ENCODE measurements at places on chromosomes 12 and 14.
A peak's percentile ranks its signal among the peaks of the same experiment; 100 is the strongest.

DNA sequence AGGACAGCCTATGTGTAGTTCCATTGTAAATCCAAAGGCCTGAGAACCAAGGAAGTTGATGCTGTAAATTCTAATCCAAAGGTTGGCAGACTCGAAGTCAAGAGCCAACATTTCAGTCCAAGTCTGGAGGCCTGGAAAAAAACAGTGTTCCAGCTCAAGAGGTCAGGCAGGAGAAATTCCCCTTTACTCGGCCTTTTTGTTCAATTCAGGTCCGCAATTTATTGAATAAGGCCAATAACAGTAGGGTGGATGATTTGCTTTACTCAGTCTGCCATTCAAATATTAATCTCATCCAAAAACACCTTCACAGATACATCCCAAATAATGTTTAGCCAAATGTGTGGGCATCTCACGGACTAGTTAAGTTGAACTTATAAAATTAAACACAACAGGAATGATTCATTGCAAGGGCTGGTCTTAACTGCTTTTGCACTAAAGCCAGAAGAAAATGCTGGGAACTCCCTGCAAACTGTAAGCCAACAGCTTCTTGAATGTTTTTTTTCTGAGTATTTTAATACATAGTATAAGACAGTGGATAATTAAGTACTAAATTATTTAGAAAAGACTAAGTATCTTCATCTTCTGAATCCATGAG, 197.4 kb upstream of the GARIN6 start:
- no peak for DNase-seq

GRCh38 chr12:210277-211141, 3.4 kb downstream of the SLC6A12 start:
- no peak for DNase-seq

GRCh38 chr12:6554168-6555017, 1.4 kb downstream of the IFFO1 start:
- DNase-seq = peak; percentile 89

GRCh38 chr12:62856454-62856853, 78.5 kb downstream of the PPM1H start:
- no peak for DNase-seq

DNA sequence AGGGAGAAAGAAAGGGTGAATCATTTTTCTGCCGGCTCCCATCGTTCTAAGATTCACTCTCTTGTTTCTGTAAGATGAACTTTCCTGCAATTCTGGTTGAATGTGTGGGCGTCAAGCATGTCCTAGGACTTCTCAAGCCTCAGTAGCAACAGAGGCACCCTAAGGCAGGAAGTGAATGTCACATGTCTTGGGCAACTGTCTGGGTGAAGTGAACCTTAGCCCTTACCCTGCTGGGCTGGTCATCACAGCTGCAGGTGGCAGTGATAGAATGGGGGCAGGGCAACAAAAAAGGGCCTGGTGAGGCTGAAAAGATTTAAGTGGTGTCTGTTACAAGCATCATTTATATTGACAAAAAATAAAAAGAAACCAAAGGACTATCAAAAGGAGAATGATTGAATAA, 45.9 kb upstream of the CAND1 start:
- no peak for DNase-seq

DNA sequence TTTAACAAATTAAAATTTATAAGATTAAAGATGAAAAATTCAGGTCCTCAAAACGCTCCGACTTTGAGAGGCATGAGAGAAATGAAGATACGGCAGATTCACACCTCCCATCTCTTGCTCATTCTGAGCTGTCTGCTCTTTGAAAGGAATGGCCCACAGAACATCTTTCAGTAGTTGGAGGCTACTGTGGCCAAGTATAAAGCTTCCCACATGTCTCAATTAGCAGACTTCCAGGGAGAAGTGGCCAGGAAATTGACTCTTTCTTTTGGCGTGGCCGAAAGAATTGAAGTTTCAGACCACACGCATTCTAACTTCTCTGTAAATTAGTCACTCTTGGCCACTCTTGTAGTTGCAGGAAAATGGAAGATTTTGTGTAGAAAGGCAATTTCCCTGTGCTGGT, 129.2 kb downstream of the DIP2B start:
- DNase-seq = no peak

DNA sequence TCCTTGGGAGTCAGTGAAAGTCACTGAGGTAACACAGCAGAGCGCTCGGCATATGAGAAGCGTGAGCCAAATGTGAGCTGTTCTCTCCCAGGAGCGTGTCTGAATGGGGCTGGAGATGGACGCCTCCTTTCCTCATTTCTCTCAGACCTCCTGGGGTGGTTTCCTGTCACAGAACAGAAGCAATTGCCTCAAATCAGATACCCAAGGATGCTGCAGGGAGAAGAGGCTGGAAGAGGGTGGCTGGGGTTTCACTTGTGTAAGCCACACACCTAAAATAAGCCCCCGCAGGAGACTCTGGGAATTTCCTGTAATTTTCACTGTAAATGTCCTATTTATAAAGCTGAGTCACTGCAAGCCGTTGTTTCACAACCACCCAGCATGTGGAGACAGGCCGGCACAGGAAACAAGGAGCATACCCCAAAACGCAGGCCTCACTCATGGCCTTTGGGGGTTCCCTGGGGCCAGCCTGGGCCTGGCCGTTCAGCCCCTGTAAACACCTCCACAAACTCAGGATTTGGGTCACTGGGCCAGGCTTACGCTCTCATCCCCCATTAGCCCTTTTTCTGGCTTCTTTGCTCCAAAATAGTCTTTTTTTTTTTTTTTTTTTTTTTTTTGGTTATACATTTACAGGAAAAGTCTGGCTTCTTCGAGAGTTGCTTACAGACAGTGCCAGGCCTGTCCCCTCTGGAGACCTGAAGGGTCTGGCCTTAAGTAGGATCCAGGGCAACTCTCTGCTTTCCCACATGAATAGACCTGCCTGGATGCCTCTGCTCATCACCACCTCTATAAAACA, 55.3 kb downstream of the VCPKMT start:
- peak; percentile 61 for DNase-seq

DNA sequence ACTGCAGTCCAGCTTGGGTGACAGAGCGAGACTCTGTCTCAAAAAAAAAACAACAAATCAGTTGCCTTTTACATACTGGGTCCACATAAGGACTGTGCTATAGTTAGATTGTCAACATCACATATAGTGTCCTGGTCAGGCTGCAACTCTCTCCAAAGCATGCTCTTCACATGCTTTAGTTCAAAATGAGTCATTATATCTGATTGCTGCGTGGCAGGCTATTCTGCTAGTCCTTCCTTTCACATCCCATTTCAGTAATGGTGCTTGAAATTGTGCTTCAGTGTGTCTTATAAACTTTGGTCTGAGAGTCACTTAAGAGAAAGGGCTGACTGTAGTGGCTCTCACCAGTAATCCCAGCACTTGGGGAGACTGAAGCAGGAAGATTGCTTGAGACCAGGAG, 6.9 kb downstream of the LETMD1 start:
- no peak for DNase-seq

DNA sequence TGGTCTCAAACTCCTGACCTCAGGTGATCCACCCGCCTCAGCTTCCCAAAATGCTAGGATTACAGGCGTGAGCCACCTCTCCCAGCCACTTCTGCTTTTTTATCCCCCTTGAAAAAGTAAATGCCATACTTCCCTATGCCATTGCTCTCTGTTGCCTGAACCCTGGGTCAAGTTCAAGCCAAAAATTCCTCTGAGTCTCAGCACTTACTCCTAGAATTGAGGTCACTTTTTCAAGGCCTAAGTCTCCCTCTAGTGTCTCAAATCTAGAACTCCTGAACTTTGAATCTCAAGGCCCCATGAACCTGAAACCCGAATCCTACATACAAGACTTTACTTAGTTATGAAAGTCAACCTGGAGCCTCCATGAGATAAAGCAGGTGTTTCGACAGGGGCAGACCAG, 1.4 kb upstream of the APOBEC1 start:
- DNase-seq = no peak

GRCh38 chr12:89529738-89530137, 3.9 kb upstream of the POC1B start:
- no peak for DNase-seq

- no peak for DNase-seq
Observed at GRCh38 chr14:96806836-96807235, 9.7 kb downstream of the VRK1 start.

DNA sequence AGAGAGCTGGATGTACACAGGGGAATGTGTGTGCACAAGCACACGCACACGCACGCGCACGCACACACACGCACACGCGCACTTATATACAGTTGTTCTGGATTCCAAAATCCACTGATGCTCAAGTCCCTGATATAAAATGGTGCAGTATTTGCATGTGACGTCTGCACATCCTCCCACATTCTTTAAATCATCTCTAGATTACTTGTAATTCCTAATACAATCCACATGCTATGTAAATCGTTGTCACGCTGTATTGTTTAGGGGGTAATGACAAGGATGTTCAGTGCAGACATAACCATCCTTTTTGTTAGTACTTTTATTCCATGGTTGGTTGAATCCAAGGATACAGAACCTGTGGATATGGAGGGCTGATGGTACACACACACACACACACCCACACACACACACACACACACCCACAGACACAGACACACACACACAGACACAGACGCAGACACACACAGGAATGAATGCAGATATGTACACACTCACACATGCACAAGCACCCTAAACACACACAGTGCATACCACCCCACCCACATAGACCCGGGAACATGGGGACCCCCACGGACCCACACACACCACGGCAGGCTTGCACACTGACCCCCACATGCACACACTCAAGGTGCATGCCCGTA, 188.5 kb upstream of the PRMT8 start:
- DNase-seq = no peak

GRCh38 chr14:35306114-35306513, 13.9 kb downstream of the PSMA6 start:
- DNase-seq = no peak

DNA sequence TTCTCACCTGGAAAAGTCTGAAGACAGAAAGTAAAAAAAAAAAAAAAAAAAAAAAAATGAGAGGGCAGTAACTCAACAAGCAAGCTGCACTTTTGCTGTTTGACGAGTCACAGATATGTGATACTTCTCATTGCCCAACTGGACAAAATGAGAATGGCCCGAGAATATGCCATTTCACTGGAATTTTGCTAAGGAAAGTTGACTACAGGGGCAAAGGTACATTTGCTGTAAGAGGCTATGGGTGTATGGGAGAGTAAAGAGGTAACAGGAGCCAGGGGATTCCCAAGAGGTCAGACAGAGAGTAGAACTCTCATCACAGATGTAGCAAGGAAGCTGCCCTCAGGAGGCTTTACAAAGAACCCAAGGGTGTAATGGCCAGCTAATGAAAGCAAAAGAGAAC, 22.9 kb downstream of the KIF21A start:
- no peak for DNase-seq

- DNase-seq = no peak
Observed at GRCh38 chr12:122187466-122187865, 4.5 kb downstream of the LRRC43 start.

- no peak for DNase-seq
Observed at GRCh38 chr12:98637068-98637467, 7.5 kb downstream of the IKBIP start.

DNA sequence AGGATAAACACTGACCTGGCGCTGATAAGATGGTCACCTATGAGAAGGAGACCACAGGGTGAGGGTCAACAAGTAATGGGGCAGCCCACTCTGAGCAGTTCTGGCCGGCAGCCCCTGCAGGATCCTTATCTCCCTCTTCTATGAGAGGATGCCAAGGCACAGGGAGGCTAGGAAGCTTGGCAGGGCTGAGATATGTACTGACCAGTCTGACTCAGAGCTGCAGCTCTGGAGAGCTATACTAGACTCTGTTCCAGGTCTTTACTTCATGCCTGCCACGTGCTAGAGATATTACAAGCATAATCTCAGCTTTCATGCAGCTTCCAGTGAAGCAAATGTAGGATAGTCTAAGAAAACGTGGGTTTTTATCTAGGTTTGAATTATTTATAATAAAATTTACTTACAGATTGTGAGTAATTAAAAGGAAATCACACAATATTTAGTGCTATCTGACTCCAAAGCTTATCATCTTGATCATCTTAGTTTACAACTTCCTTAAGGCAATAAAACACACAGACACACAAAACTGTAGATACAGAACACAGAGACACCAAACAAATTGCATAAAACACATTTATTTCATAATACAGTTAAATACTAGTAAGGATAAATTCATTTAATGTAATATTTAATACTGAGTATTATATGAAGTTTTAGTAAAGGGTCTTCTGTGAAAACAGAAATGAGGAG, 32.3 kb downstream of the GIT2 start:
- no peak for DNase-seq

DNA sequence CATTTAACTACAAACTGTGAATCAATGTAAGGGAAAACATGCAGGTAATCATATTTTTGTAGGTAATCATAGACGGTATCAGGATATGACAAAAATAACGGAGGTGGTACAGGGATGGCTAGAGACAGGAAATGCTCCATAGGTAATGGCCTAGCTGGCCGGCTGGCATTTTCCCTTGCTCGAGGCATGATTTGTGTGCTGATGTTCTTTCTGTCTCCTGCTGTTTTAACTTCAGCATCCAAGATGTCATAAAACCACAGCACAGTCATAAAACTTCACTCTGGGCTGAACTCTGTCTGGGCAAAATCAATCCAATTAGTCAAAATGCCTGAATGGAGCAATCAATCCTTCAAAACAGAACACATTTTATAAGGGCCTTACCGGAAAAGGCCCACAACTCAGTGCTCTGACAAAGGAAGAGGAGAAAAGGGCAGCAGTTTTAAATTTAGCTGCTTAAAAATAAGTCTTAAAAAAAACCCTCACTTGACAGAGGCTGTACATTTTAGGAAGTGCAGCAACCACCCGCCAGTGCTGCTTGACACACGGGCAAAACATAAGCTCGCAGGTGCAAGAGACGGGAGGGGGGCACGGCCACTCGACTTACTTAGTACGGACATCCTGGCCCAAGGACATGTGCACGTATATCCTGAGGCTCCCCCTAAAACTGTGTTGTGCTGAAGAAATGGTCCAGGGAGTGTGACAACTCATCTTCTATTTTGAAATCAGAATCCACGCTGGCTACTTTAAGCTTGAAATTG, 40.5 kb upstream of the GPR68 start:
- DNase-seq = no peak

GRCh38 chr14:71289536-71289935, 382.3 kb downstream of the PCNX1 start:
- DNase-seq = peak; percentile 27

- DNase-seq = no peak
Observed at GRCh38 chr14:54627540-54628363, 60.8 kb downstream of the SAMD4A start.

DNA sequence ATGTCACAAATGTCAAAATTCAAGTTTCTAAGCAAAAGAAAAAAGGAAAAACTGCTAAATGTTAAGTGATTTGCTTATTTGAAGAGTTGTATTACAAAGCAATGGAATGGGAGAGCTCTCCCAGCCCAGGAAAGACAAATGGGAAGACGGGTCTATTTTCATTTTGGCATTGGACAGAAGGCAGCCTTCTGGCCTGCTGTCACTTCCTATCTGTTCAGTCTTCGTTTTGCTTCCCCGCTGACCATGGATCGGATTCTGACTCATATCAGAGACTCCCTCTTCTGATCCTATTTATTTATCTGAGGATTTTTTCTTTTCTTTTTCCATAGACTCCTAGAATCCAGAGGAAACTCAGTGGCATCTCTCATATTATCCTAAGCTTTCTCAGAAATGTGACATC, 634.9 kb downstream of the DIO2 start:
- DNase-seq = no peak

GRCh38 chr12:52766351-52767019, 10.7 kb downstream of the KRT76 start:
- DNase-seq = no peak

- DNase-seq = peak; percentile 61
Observed at GRCh38 chr14:68312884-68313610, 479.8 kb downstream of the ZFP36L1 start.

Data from Peyer's patch (tissue), 4 donors.